T-helper 9 cell (primary cell): ENCODE measurements at places on chromosomes 7 and 10.
A peak's percentile ranks its signal among the peaks of the same experiment; 100 is the strongest.

DNA sequence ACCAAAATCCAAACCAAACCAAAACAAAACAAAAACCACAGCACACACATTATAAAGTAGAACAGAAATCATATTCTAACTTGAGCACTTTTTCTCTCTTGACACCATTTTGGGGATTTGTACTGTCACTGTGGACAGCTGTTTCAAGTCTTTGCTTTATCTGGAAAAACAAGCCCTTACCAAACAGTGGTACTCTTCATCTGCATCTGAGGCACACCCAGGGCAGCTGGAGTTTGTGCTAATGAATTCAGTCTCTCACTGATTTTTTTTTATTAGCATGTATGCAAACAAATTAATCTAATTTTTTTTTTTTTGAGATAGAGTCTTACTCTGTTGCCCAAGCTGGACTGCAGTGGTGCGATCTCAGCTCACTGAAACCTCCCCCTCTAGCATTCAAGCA, 171.4 kb downstream of the RAPGEF5 start:
- DNase-seq = no peak

- DNase-seq = no peak
Observed at GRCh38 chr10:94016727-94017714, 23.3 kb downstream of the PLCE1 start.

DNA sequence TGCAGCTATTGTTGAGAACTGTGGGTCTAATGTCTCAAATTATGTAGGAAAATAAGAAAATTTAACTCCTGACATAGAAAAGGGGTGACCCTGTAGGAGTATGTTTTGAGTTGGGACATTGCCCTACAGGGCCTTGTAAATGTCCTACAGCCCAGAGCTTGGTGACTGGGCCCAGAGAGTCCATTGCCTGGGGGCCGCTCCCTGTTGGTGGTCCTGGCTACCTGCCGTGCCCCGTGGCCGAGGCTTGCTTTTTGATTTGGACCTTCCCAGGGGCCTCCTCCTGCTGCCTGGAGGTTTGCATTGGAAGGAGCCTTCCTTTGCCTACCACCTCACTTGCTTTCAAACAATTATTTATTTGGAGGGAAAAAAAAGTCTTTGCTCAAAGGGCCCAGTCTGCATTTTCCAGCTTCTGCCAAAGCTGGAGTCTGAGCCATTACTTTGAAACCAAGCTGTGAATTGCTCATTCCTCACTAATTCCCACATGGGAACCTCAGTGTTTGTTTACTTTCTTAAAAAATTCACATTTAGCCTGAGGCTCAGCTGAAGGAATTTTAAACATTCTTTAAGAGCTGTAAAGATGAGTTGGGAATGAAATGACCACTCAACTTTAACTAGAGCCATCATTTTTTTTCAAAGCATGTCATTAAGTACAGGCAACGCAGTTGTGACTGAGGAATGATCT, 355.0 kb downstream of the GLRX3 start:
- DNase-seq = no peak

DNA sequence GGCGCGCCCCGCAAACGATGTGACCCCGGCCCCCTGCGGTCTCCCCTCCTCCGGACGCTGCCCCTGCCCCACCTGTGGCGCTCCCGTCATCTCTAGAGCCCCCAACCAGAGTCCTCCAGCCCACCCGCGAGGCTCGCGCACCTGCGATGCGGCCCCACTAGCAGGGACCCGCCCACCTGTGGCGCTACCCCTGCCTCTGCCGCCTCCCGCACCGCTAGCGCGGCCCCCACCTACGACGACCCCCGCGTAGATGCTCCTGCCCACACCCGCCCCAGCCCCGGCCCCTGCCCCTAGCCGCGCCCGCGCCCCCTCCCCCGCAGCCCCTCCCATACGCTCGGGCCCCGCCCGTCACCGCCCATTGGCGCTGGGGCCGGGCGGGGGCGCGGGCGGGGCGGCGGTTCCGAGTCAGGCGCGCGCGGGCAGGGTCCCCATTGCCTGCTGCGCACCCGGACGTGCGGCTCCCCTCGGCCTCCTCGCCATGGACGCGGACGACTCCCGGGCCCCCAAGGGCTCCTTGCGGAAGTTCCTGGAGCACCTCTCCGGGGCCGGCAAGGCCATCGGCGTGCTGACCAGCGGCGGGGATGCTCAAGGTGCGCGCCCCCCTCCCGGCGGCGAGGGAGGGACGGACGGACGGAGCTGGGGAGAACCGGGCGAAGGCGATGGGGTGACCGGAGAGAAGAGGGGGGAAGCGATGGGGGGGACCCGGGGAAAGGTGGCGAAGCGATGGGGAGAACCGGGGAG, at the start of gene PFKP:
PFKP (plus strand) TSS at position 431 of the 741 bp plus-strand sequence; CDS start at position 479, 48 bp downstream.
- peak; percentile 48 for DNase-seq

- DNase-seq = no peak
Observed at GRCh38 chr10:117638200-117638599, 95.7 kb downstream of the EMX2 start.

DNA sequence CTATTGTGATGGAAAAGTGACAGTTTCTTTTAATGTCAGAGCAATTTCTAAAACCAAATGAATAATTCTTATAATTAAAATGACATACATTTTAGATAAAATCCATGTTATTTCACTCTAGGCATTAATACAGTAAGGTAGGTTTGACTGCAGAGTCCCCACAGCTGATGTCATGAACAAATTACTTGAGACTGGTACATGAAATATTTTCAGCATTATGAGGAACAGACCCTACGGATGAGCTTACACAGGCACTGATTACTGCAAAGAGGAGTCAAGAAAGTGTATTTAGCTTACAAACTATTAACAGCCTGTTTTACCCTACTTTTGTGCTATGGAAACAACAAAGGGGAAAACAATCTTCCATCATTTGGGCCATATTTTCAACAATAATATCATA, 8.9 kb downstream of the COL1A2 start:
- DNase-seq = no peak

DNA sequence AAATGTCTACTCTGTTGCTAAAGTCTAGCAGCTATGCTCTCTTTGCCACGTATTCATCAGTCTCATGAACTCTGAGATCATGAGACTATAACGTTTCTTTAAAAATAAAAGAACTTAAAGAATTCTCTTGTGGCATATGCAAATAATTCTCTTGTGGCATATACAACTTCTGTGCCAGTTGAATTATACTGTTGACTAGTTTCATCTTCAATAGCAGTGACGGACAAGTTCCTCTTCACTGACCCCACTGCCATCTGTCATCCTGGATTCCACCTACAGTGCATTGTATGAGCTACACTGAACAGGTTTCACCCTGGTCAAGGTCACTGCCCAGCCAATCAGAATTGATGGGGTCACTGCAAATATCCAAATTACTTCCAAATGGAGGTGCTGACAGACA, 88.2 kb downstream of the CD36 start:
- DNase-seq = no peak

DNA sequence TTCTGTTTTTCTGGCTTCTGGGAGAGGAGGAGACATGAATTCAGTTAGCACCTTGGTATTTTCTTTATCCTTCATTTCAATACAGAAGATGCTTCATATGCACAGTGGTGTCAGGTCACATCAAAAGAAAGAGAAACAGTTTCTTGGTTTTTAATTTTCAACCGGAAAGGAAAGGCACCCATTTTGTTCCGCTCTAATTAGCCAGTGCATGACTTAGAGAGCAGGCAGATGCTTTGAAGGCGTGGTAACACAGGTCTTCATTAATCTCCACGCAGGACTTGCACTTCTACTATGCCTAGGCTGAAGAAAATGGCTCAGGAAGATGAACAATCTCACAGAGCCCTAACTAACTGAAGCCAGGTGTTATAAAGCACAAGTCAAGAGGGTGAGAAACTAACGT, 70.4 kb upstream of the ATRNL1 start:
- no peak for DNase-seq

- no peak for DNase-seq
Observed at GRCh38 chr10:124428207-124428777, 9.6 kb upstream of the OAT start.

- no peak for DNase-seq
Observed at GRCh38 chr10:12201543-12201942, 5.6 kb downstream of the CDC123 start.

- no peak for DNase-seq
Observed at GRCh38 chr10:53453196-53453595, 680.6 kb upstream of the MBL2 start.

DNA sequence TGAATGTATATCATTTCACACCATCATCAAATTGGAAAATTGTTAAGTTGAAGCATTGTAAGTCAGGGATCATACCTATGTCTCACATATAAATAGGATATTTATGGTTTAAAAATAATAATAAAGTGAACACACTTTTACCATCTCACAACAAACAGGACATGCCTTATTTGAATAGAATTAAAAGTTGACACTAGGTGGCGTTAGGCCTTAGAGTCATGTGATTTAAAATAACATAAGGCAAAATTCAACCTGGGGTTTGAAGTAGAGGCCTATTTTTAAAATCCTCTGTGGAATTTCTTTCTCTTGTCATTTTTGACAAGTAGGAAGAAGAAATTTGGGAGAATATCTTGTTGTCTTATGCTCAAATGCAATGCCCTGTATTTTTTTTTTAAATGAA, 184.7 kb upstream of the PCDH15 start:
- DNase-seq = no peak

GRCh38 chr10:70399177-70399576, 4.8 kb upstream of the EIF4EBP2 start:
- no peak for DNase-seq

DNA sequence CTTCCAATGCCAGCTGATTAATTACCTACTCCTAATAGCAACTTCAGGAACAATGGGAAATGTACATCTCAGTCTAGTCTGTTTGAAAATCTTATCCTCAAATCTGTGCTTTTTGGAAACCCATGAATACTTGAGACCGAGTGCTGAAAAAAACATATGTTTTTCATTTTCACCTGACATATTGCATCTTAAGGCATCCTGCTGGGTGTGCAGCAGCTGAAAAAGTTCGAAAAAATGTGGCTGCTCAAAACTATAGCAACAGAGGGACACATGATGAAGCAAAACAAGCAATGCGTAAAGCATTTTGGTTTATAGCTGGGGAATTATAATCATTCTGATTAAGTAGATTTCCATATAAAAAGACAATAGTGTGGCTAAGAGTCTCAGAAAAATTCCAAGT, 218.0 kb downstream of the CREB5 start:
- DNase-seq = no peak
